ENCODE measurements at places on chromosomes 1 and 21. TPM values are rescaled to one million over a fixed set of nuclear protein-coding genes. Genes with fewer than 3 reads are reported as not detected.

FALEC gene
- total RNA-seq: not detected

OR2T35 gene
- not detected for total RNA-seq

DISC1 gene
- total RNA-seq: 0.18 TPM

CD2 gene
- total RNA-seq: not detected

LCE1B gene
- not detected for total RNA-seq

CFAP74 gene
- 0.08 TPM for total RNA-seq

GJA4 gene
- total RNA-seq: not detected

MIXL1 gene
- total RNA-seq: 0.05 TPM

RNU1-3 gene
- total RNA-seq: not detected

CALML6 gene
- total RNA-seq: 0.36 TPM

PADI4 gene
- total RNA-seq: not detected

CRB1 gene
- total RNA-seq: not detected

FMO5 gene
- total RNA-seq: 0.21 TPM

FCER1G gene
- not detected for total RNA-seq

BRWD1 gene
- total RNA-seq: 10.4 TPM

NEK2 gene
- total RNA-seq: 45.6 TPM

GCSAML gene
- not detected for total RNA-seq

PCP4 gene
- total RNA-seq: not detected

KRTAP11-1 gene
- total RNA-seq: not detected

LIN28A gene
- not detected for total RNA-seq

DNALI1 gene
- 0.07 TPM for total RNA-seq

KCNK1 gene
- total RNA-seq: 17.8 TPM

KCNJ15 gene
- total RNA-seq: 0.09 TPM

CTBS gene
- 5.8 TPM for total RNA-seq

GUK1 gene
- total RNA-seq: 147 TPM

ADAMTS5 gene
- total RNA-seq: not detected

RHBG gene
- not detected for total RNA-seq

GBP6 gene
- not detected for total RNA-seq

DHRS3 gene
- 61.6 TPM for total RNA-seq

ASCL5 gene
- total RNA-seq: not detected

Measured in A549 treated with CORT108297 at 1 μM for 4 hours (cell line).